ENCODE measurements at places on chromosomes 7 and 10. TPM values are rescaled to one million over a fixed set of nuclear protein-coding genes. Genes with fewer than 3 reads are reported as not detected.

DLD gene
- total RNA-seq: 66.7 TPM

- H3K27me3 ChIP-seq: no peaks in the 10 kb centered on the region
- no peak for DNase-seq
- no peaks in the 10 kb centered on the region for H3K36me3 ChIP-seq
- H3K4me3 ChIP-seq: no peak overlapping the region
- no peaks in the 10 kb centered on the region for H3K4me1 ChIP-seq
- H3K27ac ChIP-seq: no peak overlapping the region
Observed at GRCh38 chr10:126253611-126253998, 134.7 kb downstream of the ADAM12 start.

DNA sequence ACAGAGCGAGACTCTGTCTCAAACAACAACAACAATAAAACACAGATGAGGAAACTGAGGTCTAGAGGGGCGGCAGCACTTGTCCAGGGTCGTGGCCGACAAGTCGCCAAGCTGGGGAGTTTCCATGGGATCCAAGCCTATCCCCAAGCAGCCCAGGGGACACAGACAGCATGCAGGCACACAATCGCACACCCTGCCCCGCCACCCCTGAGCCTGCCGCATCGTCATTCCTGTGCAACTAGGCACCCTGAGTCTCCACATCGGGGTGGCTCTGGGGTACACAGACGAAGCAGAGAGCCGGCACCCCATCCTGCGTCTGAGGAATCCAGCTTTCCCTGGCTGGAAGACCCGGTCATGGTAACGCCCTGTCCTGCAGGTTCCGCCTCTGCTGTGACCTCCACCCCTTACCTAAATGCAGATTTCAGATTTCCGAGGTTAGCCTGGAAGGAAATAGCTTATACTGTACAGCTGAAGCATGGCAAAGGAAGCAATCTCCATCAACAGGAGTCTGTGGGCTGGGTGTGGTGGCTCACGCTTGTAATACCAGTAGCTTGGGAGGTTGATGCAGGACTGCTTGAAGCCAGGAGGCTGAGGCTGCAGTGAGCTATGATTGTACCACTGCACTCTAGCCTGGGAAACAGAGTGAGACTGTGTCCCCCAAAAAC, 136.1 kb upstream of the TNRC18 start:
- no peak overlapping the region for H3K4me3 ChIP-seq
- no peaks in the 10 kb centered on the region for H3K36me3 ChIP-seq
- no peak overlapping the region for H3K27ac ChIP-seq
- peaks cover 63% of the 10 kb centered on the region for H3K4me1 ChIP-seq

HGF gene
- 0.57 TPM for total RNA-seq

- H3K36me3 ChIP-seq: no peaks in the 10 kb centered on the region
- H3K4me1 ChIP-seq: no peaks in the 10 kb centered on the region
- H3K27me3 ChIP-seq: no peaks in the 10 kb centered on the region
- H3K4me3 ChIP-seq: no peak overlapping the region
Observed at GRCh38 chr7:102976493-102976892, 63.7 kb downstream of the LRRC17 start.

OPN1SW gene
- total RNA-seq: not detected

SUPV3L1 gene
- total RNA-seq: 51.1 TPM

GNGT1 gene
- total RNA-seq: not detected

- H3K27me3 ChIP-seq: no peaks in the 10 kb centered on the region
- peaks cover 33% of the 10 kb centered on the region for H3K36me3 ChIP-seq
- no peak overlapping the region for H3K4me3 ChIP-seq
- peaks cover 8% of the 10 kb centered on the region for H3K4me1 ChIP-seq
- H3K27ac ChIP-seq: no peak overlapping the region
Observed at GRCh38 chr10:6446711-6447110, 133.4 kb downstream of the PRKCQ start.

DNA sequence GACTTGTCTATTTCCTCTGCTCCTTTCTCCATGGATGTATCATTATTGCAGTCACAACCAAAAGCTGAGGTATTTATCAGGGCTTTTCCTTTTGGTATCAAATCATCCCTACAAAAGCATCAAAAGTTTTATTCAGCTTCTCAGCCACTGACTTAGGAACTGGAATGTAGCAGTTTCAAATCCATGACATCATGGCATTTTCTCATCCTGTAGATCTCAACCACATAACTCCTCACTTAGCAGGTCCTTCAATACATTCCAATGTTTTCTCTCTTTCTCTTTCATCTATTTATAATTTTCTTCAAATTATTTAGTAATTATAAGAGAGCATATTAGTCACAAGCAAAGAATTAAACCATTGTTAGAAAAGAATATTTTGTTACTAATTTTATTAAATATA, 537.4 kb upstream of the SORCS1 start:
- H3K4me1 ChIP-seq: no peaks in the 10 kb centered on the region
- no peaks in the 10 kb centered on the region for H3K36me3 ChIP-seq
- no peak for DNase-seq
- H3K27ac ChIP-seq: no peak overlapping the region
- H3K4me3 ChIP-seq: no peak overlapping the region

GRCh38 chr7:132876576-132876975, 205.3 kb downstream of the CHCHD3 start:
- H3K4me1 ChIP-seq: no peaks in the 10 kb centered on the region
- H3K4me3 ChIP-seq: no peak overlapping the region
- H3K36me3 ChIP-seq: no peaks in the 10 kb centered on the region
- H3K27ac ChIP-seq: no peak overlapping the region
- no peaks in the 10 kb centered on the region for H3K27me3 ChIP-seq
- no peak for DNase-seq

- H3K4me3 ChIP-seq: no peak overlapping the region
- no peaks in the 10 kb centered on the region for H3K36me3 ChIP-seq
Observed at GRCh38 chr7:83852136-83852535, 203.2 kb upstream of the SEMA3E start.

DNA sequence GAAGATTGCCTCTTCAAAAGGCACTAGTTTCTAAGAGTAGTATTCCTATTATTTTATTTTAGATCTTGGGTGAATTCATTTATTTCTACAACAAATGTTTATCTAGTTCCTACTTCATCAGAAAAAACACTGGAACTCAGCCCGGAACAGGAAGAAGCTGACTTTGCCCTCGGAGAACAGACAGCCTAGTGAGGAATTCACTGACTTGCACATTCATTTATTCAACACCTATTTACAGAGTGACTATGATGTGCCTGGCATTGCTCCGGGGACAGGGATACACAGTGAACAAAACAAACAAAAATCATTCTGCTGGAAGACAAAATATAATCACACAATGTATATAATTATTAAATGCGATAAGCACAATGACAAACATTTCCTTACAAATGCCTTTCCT, 54.4 kb upstream of the SDK1 start:
- no peaks in the 10 kb centered on the region for H3K36me3 ChIP-seq
- H3K4me3 ChIP-seq: no peak overlapping the region
- H3K4me1 ChIP-seq: no peaks in the 10 kb centered on the region
- no peaks in the 10 kb centered on the region for H3K27me3 ChIP-seq

KIAA1549 gene
- 0.10 TPM for total RNA-seq

DNA sequence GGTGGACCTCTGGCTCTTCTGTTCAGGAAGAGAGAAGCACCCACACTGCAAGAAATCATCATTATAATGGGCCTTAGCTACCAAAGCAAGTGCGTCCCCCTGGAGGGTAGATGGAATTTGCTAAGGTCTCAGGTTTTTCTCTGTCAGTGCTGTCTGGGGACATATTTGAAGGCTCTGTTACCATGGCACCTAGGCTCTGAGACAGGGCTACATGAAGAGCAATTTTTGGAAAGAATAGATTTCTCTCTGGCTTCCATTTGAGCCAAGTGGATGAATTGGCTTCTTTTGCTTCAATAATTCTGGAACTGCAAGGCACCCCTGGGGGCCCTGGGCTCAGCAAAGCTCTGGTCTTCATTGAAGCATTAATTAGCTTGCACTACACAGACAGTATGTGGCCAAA, 349.1 kb upstream of the GALNT17 start:
- H3K4me1 ChIP-seq: no peaks in the 10 kb centered on the region
- no peak overlapping the region for H3K4me3 ChIP-seq
- no peaks in the 10 kb centered on the region for H3K27me3 ChIP-seq
- no peak for DNase-seq
- no peak overlapping the region for H3K27ac ChIP-seq

DNA sequence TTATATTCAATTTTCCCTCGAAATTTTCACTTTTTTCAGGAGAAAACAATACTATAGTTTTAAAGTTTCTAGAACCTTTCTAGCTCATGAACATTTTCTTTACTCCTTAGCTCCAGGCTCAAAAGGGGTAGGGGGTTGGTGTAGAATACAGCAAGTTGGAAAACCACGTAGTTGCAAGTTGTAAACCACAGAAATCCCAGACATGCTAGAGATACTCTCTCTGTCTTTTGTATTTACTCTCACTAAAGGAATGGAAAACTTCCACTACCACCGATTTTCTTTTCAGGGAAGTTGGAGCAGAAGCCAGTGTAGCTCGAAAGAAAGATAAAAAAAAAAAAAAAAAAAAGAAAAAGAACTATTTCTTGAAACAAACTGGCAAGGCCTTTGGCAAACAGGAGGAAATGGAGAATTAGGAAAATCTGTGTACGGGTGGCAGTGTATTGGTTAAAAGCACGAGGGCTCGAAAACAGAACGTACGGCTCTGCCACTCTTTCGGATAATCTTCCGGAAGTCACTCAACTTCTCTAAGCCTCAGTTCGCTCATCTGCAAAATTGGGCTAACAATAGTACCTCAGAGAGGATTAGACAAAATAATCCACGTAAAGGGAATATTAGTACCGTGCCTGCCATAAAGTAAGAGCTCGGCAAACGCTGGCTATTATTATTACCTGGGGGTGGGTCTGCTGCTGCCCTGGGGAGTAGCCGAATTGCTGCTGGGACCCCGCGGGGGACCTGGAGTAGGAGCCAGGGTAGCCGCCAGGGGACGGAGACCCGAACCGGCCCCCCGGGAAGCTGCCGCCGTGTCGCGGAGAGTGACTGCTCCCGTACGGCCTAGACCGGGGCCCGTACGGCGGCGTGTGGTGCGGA, 628 bp downstream of the MPLKIP start:
- H3K27me3 ChIP-seq: no peaks in the 10 kb centered on the region
- peaks cover 32% of the 10 kb centered on the region for H3K4me1 ChIP-seq

DNA sequence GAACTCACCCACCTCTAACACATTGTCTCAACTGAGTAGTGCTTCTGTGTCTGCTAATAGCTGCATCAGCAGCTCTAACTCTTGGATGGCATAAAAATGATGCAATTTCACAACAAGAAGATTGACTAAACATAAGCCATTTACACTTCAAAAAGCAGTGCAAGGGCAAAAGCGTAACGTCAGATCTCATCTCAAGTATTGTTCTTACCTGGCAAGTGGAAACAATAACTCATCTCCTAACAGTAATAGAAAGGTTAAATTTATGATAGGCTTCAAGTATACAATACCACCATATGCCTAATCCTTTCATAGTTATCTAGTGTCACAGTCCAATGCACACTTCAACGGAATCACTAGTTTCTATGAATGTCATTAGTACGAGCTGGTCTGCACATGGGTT, 14.8 kb downstream of the TPK1 start:
- peak overlapping the region; percentile 38 for H3K4me3 ChIP-seq
- no peaks in the 10 kb centered on the region for H3K36me3 ChIP-seq
- no peak for DNase-seq
- peak overlapping the region; percentile 79 for H3K27ac ChIP-seq

GRCh38 chr10:50550291-50550839, 73.4 kb downstream of the SGMS1 start:
- H3K27ac ChIP-seq: no peak overlapping the region
- no peaks in the 10 kb centered on the region for H3K36me3 ChIP-seq
- no peak for DNase-seq
- H3K27me3 ChIP-seq: no peaks in the 10 kb centered on the region
- no peak overlapping the region for H3K4me3 ChIP-seq
- H3K4me1 ChIP-seq: peaks cover 17% of the 10 kb centered on the region

MUC3A gene
- total RNA-seq: not detected

GRCh38 chr7:157139111-157139809, 534 bp downstream of the UBE3C start:
- H3K27me3 ChIP-seq: no peaks in the 10 kb centered on the region
- peak overlapping the region; percentile 69 for H3K4me3 ChIP-seq
- peaks cover 43% of the 10 kb centered on the region for H3K4me1 ChIP-seq
- peak; percentile 68 for DNase-seq

GRCh38 chr10:30591249-30591670, 38.3 kb downstream of the LYZL2 start:
- H3K4me1 ChIP-seq: no peaks in the 10 kb centered on the region
- H3K4me3 ChIP-seq: no peak overlapping the region
- DNase-seq: peak; percentile 22
- no peak overlapping the region for H3K27ac ChIP-seq

HOGA1 gene
- total RNA-seq: not detected

HOXA13 gene
- not detected for total RNA-seq

- no peaks in the 10 kb centered on the region for H3K36me3 ChIP-seq
- no peak for DNase-seq
- H3K27ac ChIP-seq: no peak overlapping the region
Observed at GRCh38 chr10:63412304-63412703, 53.5 kb downstream of the JMJD1C start.

DNA sequence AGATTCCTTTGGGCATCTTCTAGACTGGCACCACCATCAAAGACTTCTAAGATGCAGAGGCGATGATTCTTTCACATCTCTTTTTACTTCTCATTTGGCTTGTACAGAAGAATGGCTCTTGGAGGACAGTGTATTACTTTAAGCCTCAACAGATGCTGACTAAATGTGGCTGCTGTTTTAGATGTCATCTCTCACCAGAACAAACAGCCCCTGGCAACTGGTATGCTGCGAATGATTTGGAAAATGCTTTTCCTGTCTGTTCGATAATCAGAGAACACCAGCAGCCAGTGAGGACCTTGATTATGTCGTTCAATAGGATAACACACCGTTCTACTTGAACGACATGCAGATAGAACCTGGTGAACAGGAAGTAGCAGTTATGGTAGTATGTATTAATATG, 131.8 kb downstream of the RNF216 start:
- H3K27me3 ChIP-seq: no peaks in the 10 kb centered on the region
- H3K4me3 ChIP-seq: no peak overlapping the region
- DNase-seq: no peak
- H3K27ac ChIP-seq: no peak overlapping the region
- peaks cover 50% of the 10 kb centered on the region for H3K36me3 ChIP-seq

DNA sequence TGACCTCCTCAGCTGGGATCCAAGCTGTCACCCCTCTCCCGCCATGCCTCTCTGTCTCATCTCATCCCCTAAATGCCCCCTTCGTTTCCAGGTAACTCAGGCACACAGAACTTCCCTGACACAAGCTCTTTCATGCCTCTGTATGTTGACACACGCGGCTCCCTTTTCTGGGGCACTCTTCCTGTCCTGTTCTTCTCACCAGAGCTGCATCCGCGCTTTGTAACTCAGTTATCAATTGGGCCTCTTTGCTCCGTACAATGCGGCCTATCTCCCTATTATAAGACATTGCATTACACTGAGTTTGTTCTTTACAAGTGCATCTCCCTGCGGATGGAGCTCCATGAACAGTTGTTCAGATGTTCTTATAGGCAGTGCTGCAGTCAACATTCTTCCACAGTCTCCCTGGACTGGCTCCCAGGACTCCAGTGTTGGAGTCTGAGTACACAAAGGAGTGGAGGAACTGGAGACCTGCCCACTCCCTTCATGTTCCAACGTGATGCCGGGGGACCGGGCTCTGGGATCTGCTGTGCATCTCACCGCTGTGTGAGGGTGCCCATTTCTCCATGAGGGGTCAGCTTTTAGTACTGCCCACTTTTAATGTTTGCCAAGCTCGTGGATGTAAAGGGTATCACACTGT, 56.9 kb upstream of the TNS3 start:
- H3K36me3 ChIP-seq: no peaks in the 10 kb centered on the region
- no peak overlapping the region for H3K4me3 ChIP-seq
- no peak for DNase-seq
- H3K27ac ChIP-seq: no peak overlapping the region
- no peaks in the 10 kb centered on the region for H3K4me1 ChIP-seq
- H3K27me3 ChIP-seq: no peaks in the 10 kb centered on the region
